ENCODE measurements at places on chromosomes 3 and 15.

GRCh38 chr15:39145854-39146625, 434.8 kb upstream of the THBS1 start:
- no peak for DNase-seq

GRCh38 chr3:23162934-23163333, 40.2 kb upstream of the UBE2E2 start:
- no peak for DNase-seq

- no peak for DNase-seq
Measured at GRCh38 chr3:14284694-14285547, 106.3 kb downstream of the LSM3 start.

- DNase-seq: no peak
Measured at GRCh38 chr3:156180077-156180476, 59.7 kb downstream of the KCNAB1 start.

DNA sequence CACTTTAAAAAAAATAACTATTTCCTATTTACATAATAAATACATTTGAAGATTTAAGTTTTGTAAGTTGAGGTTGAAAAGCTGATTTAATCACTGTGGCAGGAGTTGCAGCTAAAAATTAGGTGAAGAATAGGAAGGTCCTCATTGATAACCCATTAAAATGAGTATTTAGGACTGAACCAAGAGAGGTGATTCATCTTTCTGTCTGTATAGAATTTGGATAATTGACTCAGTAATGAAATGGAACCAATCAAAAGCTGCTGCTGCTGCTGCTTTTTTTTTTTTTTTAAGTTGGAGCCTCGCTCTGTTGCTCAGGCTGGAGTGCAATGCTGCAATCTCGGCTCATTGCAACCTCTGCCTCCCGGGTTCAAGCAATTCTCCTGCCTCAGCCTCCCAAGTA, 190.5 kb downstream of the KLHL25 start:
- no peak for DNase-seq

DNA sequence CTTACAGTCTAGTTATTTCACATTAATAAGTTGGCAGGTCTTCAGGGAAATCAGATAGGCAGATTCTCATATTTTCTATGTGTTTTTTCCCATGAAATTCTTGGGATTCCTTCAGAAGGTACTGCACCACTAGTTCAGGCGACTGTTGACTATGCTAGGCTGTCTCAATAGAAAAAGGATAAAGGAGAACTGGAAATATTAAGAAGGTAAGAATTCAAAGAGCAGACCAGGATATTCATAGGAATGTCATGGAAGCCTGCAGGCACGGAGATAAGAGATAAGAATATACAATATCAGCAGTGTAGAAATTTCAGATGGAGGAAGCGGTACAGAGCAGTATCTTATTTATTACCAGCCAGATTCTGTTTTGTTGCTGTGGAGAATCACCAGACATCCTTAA, 432.1 kb upstream of the MDFIC2 start:
- DNase-seq: no peak

DNA sequence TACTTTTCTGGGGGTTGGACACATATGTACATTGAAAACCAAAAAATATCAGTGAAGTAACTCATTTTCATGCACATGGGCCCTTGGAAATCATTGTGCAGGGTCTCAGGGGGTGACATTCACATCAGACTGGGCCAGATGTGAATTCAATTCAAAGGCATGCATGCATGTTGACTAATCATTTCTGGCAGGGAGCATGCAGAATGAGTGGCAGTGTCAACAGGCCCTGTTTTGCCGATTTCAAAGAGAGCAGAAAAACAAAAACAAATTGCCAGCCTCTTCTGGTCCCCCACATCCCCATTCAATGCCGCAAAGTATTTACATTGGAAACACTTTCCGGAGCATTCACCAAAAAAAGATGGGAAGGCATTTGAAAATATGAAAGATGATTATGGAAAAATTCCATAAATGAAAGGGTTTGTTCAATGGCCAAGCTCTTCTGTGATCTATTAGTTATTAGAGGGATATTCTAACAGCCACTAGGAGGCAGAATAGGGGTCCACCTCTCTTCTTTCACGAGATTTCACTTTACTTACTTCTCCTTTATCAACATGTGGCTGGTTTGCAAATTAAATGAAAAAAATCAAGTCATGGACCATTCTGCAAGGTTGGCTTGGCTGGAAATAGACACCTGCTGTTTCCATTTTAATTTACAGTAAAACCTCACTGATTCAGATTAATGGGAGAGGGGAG, 119.9 kb upstream of the FEZF2 start:
- DNase-seq: no peak

DNA sequence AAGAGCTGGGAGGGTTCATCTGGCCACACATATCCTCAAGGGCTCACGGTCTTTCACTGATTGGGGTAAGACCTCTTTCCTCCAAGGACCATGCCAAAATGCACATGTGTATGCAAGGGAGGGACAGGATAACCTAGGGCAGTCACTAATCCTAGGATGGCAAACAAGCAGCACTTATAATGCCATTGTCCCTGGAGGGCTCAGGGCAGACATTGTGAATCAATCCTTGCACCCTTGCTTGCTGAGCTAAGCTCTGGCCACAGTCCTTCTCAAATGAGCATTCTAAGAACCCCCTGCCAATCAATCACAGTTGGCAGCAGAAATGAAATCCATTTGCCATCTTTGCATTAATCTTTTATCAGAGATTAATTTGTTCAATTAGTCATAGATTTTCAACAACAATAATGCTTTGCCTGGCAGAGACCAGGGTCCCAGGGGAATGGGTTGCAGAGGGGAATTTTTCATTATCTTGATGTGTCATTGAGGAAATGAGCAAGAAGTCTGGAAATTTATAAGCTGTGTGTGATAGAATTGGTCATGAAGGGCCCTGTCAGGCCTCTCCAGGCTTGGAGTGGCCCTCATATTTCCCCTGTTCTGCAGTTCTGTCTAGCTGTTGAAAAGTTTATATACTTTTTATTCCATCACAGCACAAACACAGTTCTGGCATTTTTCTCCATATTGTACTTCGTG, 57.2 kb upstream of the KY start:
- no peak for DNase-seq

DNA sequence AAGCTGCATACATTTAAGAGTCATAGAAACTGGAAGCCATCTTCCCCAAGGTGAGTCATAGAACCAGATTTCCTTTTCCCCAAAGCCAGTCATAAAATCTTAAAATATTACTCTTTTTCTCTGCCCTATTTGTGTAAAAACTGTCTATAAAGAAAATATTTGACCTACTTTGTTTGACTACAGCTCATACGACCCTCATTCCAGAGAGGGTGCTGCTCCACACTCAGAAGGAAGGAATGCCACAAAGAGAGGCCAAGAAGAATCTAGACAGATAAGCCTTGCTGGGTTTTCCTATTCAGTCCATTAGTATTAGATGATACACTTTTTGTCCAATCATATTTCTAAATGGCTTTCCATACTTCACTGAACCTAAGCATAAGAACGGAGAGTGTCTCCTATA, 671.6 kb upstream of the SGO1 start:
- DNase-seq: no peak

DNA sequence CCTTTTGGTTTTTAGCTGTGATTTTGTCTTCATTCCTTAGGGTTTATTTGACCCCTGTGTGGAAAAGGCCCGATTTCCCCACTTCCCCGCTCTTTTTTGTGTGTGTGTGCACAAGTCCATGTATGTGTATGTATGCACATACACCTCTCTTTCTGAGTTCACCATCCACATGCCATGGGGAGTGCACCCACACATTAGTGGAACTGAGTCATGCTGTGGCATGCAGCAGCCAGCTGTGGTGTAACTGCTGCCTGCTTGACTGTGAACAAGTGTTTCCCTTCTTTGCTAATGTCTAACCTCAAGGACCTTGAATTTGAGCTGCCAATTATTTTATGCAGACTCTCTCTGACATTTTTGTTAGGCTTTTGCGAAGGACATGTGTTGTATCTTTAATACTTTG, 434.9 kb upstream of the TPM1 start:
- DNase-seq: no peak

DNA sequence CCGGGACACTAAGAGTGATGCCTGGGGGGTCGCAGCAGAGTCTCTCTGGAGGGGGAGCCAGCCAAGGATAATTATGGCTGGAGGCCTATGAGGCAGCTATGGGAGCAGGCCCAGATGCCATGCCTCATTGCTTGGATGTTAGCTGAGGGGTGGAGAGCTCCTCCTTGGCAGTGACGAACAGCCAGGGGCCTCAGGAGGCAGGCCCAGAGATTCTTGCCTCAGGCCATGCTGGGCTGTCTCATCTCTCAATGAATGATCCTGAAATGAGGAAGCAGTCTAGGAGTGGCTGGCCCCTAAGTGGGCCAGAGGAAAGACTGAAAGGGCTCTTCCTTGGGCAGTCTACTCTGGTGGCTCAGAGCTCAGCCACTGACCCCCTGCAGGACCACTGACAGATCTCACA, 21.3 kb downstream of the KIF9 start:
- DNase-seq: no peak

- DNase-seq: no peak
Measured at GRCh38 chr15:65805019-65805745, 13.1 kb upstream of the DENND4A start.

DNA sequence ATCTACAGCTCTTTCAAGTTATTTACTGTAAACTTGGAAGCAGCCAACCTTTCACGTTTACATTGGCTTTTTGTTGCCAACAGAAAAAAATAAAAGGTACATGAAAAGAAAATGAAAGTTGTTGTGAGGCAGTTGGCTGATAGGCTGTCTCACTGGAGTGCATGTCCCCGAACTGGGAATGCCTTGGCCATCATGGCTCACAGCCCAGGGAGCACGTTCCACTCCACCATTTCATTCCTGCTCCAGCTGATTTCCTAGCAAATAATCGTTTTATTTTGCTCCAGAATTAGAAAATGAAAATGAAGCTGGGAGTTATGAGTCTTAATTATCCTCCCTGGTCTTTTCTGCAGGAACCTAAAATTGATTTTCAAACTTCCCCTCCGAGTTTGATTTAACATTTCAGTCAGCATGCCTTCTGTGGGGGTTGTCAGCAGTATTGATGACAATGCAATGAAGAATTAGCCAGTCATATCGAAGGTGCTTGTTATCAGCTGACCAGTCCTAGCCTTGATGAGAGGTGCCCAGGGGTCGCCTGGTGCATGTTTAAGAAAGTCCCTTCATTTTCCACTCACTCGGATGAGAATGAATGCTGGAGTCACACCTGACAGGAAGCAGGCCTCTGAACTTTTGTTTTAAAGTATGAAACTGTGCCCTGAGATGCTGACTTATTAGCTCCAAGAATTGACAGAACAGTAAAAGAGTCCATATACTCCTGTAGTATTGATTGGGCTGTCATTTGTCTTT, 293.7 kb upstream of the TRIM42 start:
- DNase-seq: no peak

GRCh38 chr3:160685144-160685766, 8.3 kb downstream of the ARL14 start:
- no peak for DNase-seq

GRCh38 chr3:32146746-32147211, 40.4 kb downstream of the GPD1L start:
- no peak for DNase-seq

DNA sequence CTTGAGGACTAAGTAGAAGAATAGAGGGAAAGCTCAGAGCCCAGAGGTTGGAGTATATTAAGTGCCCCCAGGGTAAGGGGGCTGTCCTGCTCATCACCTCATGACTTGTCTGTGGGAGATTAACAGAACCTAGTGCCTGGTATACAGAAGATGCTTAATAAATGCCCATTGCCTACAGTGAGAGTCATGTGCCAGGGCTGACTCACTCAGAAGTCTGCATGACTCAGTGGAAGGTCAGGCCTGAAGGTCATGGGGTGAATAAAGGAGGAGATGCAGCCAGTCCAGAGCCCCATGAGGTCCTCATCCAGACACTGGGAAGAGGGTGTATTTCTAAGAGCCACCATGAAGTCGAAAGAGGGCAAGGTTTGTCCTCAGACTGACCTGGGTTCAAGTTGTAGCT, 62.5 kb upstream of the TLE3 start:
- no peak for DNase-seq

DNA sequence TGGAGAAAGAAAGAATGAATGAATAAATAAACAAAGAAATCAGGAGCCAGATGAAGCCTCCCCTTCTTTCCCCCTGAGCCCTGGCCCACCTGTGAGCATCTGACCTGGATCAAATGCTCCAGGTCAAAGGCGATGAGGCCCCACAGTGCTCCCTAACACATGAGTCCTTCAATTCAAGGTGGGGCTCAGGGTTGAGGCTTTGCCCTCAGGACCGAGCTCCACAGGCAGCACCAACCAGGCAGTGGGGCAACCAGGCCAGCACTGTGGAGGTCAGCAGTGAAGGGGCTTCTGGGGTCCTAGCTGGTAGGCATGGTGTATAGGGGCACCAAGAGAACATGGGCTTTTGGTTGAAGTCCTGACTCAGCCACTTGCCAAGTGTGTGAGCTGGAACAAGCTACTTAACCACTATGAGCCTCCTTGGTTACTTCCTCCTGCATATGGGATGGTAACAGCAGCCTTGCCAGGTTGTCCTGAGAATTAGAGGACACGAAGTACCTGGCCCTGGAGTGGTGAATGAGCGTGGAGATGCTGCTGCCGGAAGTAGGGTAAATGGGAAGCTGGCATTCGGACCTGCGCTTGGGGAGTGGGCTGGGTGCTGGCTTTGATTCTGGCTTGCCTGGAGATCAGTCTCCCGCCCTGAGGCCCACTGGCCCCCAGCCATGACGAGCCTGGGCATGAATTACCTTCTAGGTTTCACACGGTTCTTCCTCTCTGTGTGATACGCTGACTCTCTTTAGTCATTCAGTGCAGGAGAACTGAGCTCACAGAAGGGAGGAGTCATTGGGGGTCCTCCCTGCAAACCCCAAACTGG, 10.0 kb upstream of the PAQR5 start:
- no peak for DNase-seq

- no peak for DNase-seq
Measured at GRCh38 chr3:22951910-22952309, 251.2 kb upstream of the UBE2E2 start.

DNA sequence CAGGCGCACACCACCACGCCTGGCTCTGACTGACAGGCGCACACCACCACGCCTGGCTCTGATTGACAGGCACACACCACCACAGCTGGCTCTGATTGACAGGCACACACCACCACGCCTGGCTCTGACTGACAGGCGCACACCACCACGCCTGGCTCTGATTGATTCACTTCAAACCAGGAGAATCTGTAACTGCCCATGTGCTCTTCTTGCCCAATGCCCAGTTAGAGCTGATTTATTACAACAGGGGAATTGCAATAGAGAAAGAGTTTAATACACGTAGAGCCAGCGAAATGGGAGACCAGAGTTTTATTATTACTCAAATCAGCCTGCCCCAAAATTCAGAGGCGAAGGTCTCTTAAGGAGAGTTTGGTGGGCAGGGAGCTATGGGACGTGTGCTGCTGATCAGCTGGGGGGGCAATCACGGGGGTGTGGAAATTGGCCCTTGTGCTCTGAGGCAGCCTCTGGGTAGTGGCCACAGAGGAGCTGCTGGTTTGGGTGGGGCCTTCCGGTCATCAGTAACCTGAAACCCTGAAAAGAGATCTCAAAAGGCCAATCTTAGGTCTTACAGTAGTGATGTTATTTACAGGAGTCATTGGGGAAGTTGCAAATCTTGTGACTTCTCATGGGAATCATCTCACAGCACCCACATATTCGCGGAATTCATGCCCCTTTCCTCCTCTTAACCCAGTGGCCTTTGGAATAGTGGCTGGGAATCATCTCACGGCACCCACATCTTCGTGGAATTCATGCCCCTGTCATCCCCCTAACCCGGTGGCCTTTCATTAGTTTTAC, 63.8 kb upstream of the TFRC start:
- DNase-seq: no peak

GRCh38 chr3:197961582-197961945, 1.5 kb downstream of the LMLN start:
- DNase-seq: no peak

Measured in central memory CD8-positive, alpha-beta T cell (primary cell).